ENCODE measurements at places on chromosomes 3 and 15.
A peak's percentile ranks its signal among the peaks of the same experiment; 100 is the strongest.

DNA sequence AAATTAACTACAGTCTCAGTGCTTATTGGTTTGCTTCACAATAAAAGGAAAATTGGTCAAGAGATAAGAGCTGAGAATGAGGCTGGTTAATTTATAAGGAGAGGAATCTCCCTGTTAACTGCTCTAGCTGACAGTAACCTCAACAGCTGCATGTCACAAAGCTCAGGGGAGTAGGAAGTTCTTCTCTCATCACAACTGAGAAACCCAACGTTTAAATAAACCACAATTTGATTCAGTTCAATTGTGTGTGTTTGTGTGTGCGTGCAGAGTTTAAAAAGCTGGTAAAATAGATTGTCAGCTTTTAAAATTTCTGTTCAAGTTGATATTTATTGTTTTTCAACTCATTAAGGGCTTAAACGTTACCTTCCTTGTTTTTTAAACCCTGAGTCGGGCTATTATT lies 3.5 kb upstream of the TGFBR2 start:
- no peak for DNase-seq

- no peak for DNase-seq
Observed at GRCh38 chr3:173103469-173103868, 37.6 kb downstream of the SPATA16 start.

GRCh38 chr3:53813876-53814275 lies 32.3 kb downstream of the CHDH start:
- DNase-seq, result no peak

DNA sequence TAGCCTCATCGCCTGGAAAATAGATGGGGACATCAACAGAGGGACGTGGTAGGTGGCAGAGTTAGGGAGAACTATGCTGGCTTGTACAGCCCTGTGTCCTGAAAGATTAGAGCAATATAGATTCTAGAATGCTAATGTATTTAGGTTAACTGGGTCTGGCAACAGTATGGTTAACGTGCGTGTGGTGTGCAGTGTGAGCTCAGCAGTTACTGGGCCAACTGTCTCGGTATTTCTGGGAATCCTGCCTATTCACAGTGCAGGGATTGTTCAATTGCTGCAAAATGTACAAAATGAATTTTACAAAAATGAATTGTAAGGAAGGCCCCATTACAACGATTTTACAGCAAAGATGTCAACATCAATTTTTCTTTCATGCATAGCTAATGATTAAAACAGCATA lies 20.6 kb downstream of the MEIS2 start:
- DNase-seq, result no peak

- no peak for DNase-seq
Observed at GRCh38 chr15:39622660-39623516, 42.0 kb downstream of the THBS1 start.

DNA sequence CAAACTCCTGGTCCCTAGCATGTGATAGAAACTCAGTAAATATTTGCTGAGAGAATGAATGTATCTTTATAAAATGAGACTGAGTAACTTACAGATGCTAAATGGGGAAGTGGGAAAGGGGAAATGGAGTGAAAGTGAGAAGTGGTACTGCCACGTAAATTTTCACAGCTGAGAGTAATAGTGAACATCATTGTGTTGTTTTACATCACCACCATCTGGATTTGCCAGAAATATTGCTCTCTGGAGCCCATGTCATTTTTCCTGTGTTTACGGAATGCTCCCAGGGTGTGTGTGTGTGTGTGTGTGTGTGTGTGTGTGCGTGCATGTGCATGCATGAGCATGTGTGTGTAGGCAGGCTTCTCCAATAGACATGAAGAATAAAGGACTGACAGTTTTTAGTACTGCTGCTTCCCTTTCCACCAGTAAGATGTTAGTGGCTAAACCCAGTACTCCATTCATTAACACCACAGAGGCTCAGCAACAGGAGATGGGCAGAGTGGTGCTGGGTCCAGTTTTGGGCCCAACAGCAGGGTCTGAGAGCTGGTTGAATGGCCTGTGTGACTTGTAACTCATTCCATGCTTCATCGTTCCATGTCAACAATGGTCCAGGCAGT lies 57.3 kb downstream of the DIPK2A start:
- DNase-seq, result no peak

GRCh38 chr3:32577581-32578556 lies 7.2 kb upstream of the DYNC1LI1 start:
- peak; percentile 8 for DNase-seq

- no peak for DNase-seq
Observed at GRCh38 chr3:129628169-129628522, 21.7 kb upstream of the PLXND1 start.

- DNase-seq, result no peak
Observed at GRCh38 chr15:36585774-36586173, 6.3 kb downstream of the CDIN1 start.

DNA sequence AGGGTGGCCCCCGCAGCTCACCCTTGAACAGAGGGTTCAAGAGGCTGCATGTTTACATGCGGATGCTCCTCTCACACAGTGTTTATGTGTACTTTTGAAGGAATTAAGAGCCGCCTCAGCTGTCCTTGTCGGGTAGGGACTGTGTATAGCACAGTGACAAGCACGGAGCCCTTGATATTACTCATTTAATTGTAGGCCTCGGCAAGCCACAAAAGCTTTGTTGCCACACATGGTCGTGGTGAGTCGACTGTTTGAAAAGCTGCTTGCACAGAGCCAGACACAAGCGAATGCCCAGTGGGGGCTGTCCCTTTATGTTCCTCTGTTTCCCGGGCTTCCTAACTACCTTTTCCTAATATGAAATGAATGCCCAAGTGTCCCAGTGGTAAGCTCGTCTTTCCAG lies 4.5 kb downstream of the ESYT3 start:
- no peak for DNase-seq

- peak; percentile 18 for DNase-seq
Observed at GRCh38 chr3:134374105-134374790, at the start of gene AMOTL2. Gene AMOTL2 (minus strand): TSS chr3:134374447. CDS start chr3:134371433, 3,014 bp downstream.

- no peak for DNase-seq
Observed at GRCh38 chr15:49991587-49991986, 127.4 kb downstream of the ATP8B4 start.

DNA sequence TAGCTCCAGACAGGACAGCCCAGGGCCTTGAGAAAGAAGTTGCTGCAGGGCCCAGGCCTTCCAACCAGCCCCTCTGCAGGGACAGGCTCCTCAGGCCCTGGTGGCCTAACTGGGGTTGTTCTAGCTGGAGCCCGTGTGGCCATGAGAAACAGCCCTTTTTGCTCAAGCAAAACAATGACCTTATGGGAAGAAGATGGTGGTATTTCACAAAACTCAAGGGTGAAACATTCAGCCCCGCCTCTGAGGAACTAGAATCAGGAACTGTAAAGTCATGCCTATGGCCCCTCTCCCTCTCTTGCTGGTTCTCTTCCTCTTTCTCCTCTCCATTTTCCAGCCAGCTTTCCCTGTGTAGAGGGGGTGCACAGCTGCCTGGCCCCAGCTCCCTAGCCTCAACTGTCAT lies 273.3 kb downstream of the RPLP1 start:
- no peak for DNase-seq

GRCh38 chr15:53808058-53808706 lies 48.7 kb upstream of the WDR72 start:
- DNase-seq, result no peak

DNA sequence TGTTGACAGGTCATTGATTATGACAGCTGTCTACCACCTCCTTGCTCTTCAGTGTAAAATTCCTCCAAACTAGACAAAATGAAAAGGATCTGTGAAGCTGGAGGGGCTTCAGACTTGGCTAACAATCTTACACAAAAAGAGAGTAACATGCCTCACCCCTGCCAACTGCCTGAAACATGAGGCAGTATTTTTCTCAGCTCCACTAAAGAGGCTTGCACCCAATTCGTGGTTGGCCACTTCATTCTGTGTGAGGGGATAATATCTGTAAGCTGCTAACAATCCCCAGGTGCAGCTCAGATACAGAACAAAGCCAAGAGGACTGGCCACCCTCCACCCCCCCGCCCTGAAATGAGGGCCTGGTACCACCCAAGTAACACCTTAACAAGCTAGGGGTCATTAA lies 2.8 kb downstream of the MB21D2 start:
- DNase-seq, result no peak

DNA sequence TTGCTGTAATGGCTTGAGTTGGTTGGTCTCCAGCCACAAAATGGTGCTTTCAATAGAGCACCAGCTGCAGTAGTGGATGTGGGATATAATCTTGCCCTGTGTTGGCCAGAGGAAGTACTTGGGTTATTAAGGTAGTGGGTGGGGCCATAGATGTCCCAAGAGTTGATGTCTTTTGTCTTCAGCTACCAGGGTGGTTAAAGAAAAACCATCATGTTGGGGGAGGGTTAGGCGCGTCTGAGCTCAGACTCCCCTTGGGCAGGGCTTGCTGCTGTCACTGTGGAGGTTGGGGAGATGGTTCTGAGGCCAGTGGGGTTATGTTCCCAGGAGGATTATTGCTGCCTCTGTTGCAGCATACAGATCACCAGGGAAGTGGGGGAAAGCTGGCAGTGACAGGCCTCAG lies 46.9 kb upstream of the GADL1 start:
- DNase-seq, result no peak

DNA sequence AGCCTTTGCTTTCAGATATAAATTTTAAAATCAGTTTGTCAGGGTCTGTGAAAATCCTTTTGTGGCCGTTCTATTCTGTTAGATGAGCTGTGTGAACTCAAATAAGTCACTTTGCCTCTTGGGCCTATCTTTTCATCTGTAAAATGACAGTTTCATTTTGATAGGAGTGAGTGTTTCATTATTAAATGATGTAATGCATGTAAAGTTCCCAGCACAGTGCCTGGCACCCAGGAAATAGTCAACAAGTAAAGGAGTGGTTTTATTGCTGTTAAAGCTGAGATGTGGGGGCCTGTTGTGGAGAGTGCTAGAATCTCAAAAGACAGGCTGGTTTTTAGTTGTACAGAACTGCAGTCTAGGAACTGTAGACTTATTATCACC lies 394.5 kb upstream of the CFAP20DC start:
- no peak for DNase-seq

- DNase-seq, result no peak
Observed at GRCh38 chr3:189331002-189331418, 159.2 kb downstream of the TPRG1 start.

DNA sequence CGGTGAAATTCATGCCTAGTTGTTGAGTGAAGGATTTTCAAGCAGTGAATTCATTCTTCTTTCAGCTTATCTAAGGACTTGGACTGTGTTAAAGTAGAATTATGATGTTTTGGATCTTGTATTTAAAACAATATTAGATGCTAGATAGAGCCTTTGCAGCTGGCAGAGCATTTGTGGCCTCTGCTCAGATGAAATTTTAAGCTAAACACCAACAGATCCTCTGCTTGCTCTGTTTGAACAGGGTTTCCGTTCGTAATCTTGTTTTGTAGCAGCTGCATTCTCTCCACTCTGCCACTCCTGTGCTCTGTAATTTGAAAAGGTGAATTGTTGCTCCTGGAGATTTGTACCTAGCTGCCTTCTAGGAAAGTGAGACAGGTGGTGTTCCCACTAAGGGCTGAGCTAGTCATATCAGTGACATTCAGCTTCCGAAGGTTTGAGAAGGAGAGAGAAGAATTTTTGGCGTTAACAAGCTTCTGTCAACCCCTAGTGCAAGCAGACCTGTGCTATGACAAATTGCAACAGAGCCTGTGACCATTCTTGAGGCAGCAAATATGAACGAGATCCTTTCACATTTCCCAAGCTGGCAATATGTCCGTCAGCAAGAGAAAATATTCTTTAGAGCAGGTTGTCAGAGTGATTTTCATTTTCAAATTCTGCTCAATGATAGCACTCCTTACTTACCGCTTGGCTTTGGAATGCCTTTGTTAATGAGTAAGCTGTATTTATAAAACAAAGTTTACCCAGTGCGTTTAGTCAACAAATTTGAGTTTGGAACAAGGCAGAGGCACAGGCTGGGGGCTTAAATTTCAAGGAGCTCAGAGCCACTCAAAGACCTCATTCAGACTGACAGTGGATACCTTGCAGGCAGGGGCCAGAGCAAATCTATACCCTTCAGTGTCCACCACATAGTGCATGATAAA lies 5.3 kb downstream of the CHST2 start:
- no peak for DNase-seq

DNA sequence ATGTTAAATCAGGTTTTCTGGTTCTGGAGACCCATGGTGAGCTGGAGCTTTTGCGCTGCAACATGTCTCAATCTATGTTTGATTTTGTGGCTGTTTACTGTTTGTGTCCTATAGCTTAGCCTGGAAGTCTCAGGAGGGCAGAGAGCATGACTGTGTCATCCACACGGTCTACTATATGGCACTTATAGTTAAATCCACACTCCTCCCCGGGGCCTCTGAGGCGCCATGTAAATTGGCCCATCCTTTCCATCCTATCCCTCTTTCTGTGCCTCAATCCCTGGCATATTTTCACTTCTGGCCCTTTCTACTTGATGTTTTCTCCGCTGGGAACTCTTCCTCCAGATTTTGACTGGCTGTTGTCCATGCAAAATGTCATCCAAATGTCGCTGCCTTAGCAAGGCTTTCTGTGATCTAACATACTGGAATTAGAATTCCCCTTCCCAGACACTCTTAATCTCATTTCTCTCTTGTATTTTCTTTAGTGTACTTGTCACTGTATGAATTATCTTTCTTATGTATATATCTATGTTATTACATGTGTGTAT lies 560.8 kb upstream of the RGMA start:
- DNase-seq, result no peak

- no peak for DNase-seq
Observed at GRCh38 chr3:39601241-39601640, 133.8 kb downstream of the MOBP start.

All from activated CD4-positive, alpha-beta T cell treated with anti-CD3 and anti-CD28 coated beads, Interleukin-2, amount 50 U/mL, for 48 hours (primary cell).